Stomach (tissue), 19 donors: ENCODE measurements at places on chromosomes 4 and X. TPM values are rescaled to one million over a fixed set of nuclear protein-coding genes. Genes with fewer than 3 reads are reported as not detected.

DNA sequence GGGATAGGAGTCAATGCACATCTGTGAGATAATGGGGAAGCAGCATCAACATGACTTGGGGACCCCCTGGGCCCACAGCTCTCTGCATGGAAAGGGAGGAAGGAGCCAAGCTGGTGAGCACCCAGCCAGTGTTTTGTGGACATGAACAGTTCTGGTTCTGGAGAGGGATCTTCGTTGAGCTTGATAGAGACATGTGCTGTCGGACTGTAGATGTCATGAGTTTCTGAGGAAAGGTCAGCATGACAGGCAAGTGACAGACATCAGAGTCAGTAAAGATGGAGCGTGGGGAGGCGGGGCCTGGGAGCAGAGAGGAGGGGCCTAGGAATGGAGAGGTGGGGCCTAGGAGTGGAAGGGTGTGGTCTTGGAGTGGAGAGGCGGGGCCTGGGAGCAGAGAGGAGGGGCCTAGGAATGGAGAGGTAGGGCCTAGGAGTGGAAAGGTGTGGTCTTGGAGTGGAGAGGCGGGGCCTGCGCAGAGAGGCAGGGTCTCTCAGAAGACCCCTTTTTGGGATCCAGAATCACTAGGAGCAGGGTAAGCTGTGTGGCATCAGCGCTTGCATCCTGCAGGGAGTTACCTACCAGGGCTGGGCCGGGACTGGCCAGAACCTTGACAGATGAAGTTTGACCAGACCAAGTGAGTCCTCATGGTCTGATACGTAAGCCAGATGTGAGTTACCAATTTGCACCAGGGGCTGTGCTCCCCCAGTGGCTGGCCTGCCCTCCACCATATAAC, 33.7 kb downstream of the PIGG start:
- no peak for DNase-seq

DNA sequence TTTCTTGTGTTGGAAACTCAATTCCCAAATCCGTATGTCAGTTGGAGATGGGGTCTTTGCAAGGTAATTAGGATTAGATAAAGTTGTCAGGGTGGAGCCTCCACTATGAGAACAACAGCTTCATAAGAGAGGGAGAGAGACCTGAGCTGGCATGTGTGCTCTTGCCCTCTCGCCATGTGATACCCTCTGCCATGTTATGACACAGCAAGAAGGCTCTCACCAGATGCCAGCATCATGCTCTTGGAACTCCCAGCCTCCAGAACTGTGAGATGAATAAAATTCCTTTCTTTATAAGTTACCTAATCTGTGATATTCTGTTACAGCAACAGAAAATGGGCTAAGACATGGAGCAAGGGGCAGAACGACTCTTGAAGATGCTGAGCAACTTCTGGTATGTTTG, 201.9 kb upstream of the BOD1L1 start:
- DNase-seq = no peak

- no peak for DNase-seq
Observed at GRCh38 chr4:173463816-173464215, 64.9 kb upstream of the SCRG1 start.

- no peak for DNase-seq
Observed at GRCh38 chr4:21102667-21103066, 402.4 kb downstream of the PACRGL start.

GRCh38 chr4:47876784-47877546, 37.4 kb downstream of the NFXL1 start:
- DNase-seq = no peak

DNA sequence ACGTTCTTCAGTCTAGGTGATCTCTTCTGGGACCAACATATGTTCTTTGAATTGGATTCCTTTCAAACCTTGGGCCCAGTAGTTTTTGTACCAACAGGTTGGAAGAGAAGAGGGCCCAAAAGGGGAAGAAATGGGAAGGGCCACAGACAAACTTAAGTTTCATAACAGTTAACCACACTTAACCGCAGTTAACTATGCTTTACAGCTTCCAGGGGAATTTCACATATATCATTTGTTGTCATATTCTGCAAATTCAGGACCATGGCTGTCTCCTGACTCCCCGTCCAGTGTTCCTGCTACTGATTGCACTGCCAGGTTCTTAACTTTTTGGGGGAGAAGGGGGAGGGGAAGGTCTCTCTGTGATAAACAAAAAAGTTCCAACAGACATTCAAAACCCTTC, 34.6 kb downstream of the RTL5 start:
- DNase-seq = no peak

GAGE13 gene
- polyA plus RNA-seq = not detected

GRCh38 chrX:46770817-46771163, 11.9 kb upstream of the SLC9A7 start:
- DNase-seq = no peak

DNA sequence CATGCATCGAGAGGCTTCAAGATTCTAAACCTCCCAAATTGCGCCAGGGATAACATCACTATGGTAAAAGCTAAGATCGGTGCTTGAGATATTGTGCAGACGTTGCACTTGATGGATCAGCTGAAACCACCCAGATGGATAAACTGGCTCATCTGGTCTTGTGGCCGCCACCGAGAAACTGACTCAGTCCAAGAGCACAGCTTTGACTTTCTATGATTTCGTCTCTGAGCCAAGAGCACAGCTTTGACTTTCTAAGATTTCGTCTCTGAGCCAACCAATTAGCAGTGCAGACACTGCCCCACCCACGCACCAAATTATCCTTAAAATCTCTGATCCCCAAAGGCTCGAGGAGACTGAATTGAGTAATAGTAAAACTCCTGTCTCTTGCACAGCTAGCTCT, 687.2 kb downstream of the FAM133A start:
- no peak for DNase-seq

HMGN5 gene
- polyA plus RNA-seq = 36.2 TPM

INPP4B gene
- 1.4 TPM for polyA plus RNA-seq
